ENCODE measurements at places on chromosomes 13 and 19. TPM values are rescaled to one million over a fixed set of nuclear protein-coding genes. Genes with fewer than 3 reads are reported as not detected.

- no peak for DNase-seq
These were observed 44.0 kb upstream of the KPNA3 start for GRCh38 chr13:49836516-49836915.

DNA sequence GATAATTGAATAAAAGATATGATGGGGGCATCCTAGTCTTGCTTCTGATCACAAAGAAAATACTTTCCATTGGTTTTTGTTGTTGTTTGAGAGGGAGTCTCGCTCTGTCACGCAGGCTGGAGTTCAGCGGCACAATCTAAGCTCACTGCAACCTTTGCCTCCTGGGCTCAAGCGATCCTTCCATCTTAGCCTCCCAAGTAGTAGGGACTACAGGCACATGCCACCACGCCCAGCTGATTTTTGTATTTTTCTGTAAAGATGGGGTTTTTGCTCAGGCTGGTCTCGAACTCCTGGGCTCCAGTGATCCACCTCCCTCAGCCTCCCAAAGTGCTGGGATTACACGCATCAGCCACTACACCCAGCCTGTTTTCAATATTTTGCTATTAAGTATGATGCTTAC, 17.1 kb upstream of the PSMC4 start:
- DNase-seq, result no peak

- DNase-seq, result no peak
These were observed 22.0 kb downstream of the MUC16 start for GRCh38 chr19:8988204-8988603.

The IFNL4 gene
- not detected for total RNA-seq
